ENCODE measurements at places on chromosomes 7 and 10.

GRCh38 chr10:76466836-76467503, 1035.5 kb downstream of the LRMDA start:
- DNase-seq: no peak

DNA sequence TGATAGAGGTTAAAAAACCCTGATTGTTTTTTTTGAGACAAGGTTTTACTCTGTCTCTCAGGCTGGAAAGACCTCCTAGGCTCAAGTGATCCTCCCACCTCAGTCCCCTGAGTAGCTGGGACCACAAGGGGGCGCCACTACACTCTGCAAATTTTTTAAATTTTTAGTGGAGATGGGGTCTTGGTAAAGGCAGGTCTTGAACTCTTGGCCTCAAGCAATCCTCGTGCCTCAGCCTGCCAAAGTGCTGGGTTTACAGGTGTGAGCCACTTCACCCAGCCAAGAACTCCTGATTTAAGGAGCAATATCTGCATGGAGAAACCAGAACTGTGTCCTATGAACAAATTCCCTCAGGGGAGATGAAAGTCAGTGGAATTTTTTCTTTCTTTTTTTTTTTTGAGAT, 7.3 kb upstream of the KLHDC10 start:
- DNase-seq: peak; percentile 40

DNA sequence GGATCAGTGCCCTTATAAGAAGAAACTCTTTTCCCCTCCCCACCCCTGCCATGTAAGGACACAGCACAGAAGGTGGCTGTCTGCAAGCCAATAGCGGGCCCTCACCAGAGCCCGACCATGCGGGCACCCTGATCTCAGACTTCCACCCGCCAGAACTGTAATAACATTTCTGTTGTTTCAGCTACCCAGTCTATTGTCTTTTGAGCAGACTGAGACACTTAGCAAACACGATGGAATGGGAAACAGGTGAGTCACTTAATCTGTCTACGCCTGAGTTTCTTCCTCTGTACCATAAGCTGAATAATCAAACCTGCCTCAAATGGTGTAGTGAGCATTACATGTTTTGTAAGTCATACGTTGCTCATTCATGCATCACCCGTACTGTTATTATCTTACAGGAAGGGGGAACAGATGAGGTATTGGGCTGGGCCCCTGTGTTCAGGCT, 58.2 kb downstream of the STRA8 start:
- DNase-seq: peak; percentile 99

DNA sequence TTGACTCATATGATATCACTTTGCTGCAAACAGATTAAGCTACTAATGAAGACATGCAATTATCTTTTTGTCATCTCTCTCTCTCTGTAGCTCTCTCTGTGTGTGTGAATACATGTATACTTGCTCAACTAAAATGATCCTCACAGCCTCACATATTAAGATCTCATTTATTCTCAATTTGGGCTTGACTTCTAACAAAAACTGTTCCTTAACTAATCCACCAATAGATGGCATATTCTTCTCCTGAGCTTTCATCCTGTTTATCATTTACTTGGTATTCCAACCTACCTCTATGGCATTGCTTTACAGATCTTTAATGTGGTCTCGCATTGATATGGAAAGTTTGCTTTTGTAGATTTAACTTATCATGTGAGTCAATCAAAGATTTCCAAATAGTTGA, 540.4 kb downstream of the CNTNAP2 start:
- no peak for DNase-seq

DNA sequence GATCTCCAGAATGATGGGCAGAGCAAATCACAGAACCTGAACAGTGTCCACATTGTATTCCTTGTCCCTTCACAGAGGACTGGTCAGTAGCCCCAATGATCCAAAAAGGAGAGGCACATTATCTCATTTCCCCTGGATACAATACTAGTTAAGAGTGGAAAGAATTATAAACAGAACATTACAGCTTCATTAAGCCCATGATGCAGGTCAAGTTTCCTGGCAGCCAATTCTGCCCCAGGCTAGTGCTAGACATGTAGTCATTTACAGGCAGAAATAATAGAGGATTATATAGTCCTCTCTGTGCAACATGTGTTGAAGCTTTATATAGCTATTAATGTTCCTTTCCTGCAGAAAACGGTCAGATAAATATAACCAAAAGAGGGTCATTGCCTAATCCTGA, 124.3 kb upstream of the WNT16 start:
- DNase-seq: peak; percentile 41

- no peak for DNase-seq
These were observed 27.6 kb upstream of the PIK3AP1 start for GRCh38 chr10:96747734-96748550.

DNA sequence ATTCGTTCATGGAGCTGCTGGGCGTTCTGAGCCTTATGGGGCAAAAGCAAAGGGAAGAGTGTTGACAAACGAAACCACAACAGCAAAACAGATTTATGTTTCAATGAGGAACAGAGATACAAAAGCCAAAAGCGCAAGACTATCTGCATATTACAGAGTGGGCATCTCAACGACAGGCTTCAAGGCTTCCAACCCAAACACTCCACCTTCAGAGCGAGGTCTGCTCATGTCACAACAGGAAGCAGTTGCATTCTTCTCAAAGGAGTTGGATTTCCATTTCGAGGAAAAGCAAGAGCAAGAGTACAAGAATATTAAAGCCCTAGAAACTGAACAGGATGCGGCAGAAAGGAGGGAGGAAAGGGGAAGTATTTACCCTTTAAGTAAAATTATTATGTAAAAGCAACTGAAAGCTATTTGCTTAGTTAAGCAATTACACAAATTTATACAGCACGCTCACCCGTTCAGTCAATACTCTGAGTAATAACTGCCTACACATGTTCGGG, 189.3 kb downstream of the ELMO1 start:
- no peak for DNase-seq

Measured in epithelial cell of esophagus (primary cell).